Thymus (tissue), 14 donors: ENCODE measurements at places on chromosomes 11 and 22. TPM values are rescaled to one million over a fixed set of nuclear protein-coding genes. Genes with fewer than 3 reads are reported as not detected.
A peak's percentile ranks its signal among the peaks of the same experiment; 100 is the strongest.

The KCNA4 gene
- total RNA-seq, result 0.09 TPM

The POU2AF2 gene
- 1.0 TPM for total RNA-seq

DNA sequence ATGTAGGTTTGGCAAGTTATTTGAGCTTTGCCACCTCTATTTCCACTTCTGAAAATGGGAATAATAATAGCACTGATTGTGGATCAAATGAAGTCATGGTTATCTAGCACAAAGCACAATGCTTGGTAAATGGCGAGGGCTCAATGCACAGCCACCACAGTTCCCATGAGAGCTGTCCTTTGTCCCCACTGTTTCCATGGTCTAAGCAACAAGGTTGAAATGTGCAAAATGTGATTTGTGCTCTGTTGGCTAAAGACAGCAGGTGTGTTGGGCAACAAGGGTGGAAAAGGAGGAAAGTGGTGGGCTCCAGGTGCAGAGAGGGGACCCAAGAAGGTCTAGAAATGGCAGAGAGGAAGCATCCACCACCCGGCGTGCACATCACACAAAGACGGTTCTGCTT, 200.5 kb downstream of the TRIM29 start:
- DNase-seq, result no peak

The CCDC157 gene
- 2.1 TPM for total RNA-seq

The HORMAD2 gene
- 0.09 TPM for total RNA-seq

The CDK2AP2 gene
- 31.4 TPM for total RNA-seq

DNA sequence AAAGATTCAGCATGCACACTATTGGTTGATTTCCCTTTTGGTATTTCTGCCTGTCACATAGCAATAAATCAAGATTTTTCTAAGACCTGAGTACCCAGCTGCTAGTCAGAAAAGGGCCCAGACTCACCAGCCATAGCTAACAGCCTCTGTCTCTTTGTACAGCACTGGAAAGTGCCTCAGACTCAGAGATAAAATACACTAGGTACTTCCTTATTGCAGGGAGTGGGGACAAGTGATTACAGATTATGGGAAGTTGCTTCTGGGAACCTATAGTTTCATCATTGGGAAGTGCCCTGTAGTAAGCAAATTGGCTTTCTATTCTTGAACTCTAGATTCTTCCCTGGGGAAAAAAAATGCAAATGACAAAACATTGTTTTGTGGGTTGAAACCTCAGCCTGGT, at the start of gene CASP5:
CASP5 (minus strand) TSS at position 166 of the 400 bp plus-strand sequence; CDS start at position 134, 32 bp downstream.
- DNase-seq, result no peak

DNA sequence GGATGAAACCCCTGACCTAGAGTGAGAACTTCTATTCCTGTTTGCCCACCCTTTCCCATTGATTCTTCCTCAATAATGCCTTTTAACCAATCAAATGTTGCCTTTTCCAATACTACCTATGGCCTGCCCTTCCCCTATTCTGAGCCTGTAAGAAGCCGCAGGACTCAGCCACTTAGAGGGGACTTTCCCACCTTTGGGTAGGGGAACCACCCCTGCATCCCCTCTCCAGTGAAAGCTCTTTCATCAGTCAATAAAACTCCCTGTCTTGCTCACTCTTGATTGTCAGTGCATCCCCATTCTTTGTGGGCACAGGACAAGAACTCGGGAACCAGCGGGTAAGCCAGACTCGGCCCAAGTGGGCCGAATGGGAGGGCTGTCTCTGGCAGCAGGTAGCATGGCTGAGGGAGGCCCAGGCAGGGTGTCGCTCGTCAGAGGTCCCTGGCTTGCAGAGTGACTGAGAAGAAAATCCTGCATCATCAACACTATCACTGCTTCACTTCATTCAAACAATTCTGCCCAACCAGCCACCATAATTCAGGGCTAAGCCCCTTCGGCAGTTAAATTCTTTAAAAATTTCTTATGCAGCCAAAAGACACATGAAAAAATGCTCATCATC, 30.4 kb downstream of the LDHAL6A start:
- no peak for DNase-seq

The PVALB gene
- total RNA-seq, result 0.47 TPM

- no peak for DNase-seq
These were observed 937.0 kb downstream of the NTM start for GRCh38 chr11:132307309-132308020.

GRCh38 chr11:3123305-3123704, 41.8 kb downstream of the OSBPL5 start:
- no peak for DNase-seq

The APOA4 gene
- total RNA-seq, result 1.7 TPM

GRCh38 chr11:11979488-11980117, 28.8 kb downstream of the DKK3 start:
- DNase-seq, result no peak

DNA sequence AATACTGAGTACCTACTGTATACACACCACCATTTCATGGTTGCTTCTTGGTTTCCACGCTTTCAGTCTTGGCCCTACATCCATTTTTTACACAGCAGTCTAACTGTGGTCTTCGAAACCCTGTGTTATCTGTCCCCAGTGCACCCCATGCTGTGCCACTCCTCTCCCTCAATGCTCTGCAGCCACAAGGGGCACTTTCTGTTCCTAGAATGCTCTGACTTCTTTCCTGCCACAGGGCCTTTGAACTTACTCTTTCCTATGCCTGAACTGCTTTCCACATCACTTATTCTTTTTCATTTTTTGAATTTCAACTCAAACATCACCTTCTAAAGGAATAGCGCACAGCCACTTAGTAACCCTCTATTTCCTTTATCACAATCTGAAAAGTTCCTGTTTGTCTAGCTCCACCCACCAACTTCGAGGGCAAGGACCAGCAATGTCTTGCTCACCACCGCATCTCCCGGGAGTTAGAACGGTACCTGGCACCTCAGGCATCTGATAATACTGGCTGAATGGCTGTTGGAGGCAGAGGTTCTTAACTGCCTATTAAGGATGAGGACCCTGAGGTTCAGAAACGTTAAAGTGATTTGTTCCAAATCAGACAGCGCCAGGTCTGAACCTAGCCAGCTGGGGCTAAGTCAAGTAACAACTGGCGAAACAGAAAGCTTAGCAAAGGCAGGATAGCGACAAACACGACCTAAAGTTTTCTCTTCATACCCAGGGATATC, 568 bp downstream of the ALG8 start:
- DNase-seq, result no peak

GRCh38 chr11:77191429-77191822, 63.4 kb downstream of the MYO7A start:
- no peak for DNase-seq

The PDGFD gene
- 1.3 TPM for total RNA-seq

DNA sequence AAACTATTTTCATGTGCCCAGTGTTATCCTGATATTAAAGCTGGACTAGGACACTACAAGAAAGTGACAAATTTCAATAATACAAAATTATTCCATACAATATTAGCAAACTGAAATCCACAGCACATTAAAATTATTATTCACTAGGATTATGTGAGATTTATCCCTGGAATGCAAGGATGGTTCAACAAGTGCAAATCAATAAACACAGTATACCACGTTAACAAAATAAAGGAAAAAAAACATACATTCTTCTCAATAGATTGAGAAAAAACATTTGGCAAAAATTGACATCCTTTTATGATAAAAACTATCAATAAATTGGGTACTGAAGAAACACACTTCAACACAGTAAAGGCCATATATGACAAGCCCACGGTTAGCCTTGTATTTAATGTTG, 1758.2 kb upstream of the RAG2 start:
- DNase-seq, result no peak

GRCh38 chr11:132456751-132457328, 1075.5 kb downstream of the OPCML start:
- no peak for DNase-seq

- DNase-seq, result no peak
These were observed 210.6 kb downstream of the CSNK2A3 start for GRCh38 chr11:11142430-11142829.

The CLMP gene
- 0.80 TPM for total RNA-seq

The MS4A7 gene
- total RNA-seq, result 13.4 TPM

- DNase-seq, result no peak
These were observed 7.7 kb downstream of the SLC25A18 start for GRCh38 chr22:17570851-17571631.

- DNase-seq, result peak; percentile 43
These were observed 16.1 kb downstream of the NCAPD3 start for GRCh38 chr11:134207538-134208239.

- no peak for DNase-seq
These were observed 139.8 kb downstream of the TTC17 start for GRCh38 chr11:43498561-43498960.

The RELT gene
- 10.4 TPM for total RNA-seq
